ENCODE measurements at places on chromosomes 5 and 9.

GRCh38 chr9:114852050-114852594 is 46.3 kb upstream of the TNFSF15 start:
- H3K4me3 ChIP-seq = no peak overlapping the region
- no peak overlapping the region for H3K27ac ChIP-seq
- no peak for DNase-seq

- H3K27me3 ChIP-seq = peaks cover 8% of the 10 kb centered on the region
- no peak overlapping the region for H3K4me3 ChIP-seq
- peaks cover 7% of the 10 kb centered on the region for H3K4me1 ChIP-seq
- DNase-seq = no peak
- no peak overlapping the region for H3K27ac ChIP-seq
Measured at GRCh38 chr9:34463098-34463900, 4.7 kb downstream of the DNAI1 start.

DNA sequence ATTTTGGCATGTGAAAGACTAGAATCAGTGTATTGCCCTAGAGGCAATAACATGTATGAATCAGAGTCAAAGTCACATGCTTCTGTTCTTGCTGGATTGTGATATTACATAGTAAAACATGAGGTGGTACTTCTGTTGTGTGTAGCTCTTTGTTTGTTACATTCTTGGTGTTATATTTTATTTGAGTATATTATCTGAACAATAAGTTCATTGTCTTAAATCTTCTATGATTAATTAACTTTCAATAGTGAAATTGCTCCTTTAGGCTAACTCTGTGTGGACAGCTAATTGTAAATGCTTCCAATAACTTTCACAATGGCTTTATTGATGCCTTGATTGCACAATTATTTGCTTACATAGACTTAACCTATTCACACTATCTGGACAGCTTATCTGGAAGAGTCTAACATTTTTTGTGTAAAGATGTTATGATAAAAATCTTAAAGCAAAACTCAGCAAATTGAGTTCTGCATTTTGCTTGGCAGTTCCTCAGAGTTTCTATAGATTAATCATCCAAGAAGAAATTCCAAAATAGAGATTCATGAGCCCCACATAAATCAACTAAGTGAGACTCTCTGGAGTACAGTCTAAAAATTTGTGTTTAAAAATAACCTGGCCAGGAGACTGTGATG is 239.6 kb upstream of the TUSC1 start:
- H3K4me3 ChIP-seq = no peak overlapping the region

DNA sequence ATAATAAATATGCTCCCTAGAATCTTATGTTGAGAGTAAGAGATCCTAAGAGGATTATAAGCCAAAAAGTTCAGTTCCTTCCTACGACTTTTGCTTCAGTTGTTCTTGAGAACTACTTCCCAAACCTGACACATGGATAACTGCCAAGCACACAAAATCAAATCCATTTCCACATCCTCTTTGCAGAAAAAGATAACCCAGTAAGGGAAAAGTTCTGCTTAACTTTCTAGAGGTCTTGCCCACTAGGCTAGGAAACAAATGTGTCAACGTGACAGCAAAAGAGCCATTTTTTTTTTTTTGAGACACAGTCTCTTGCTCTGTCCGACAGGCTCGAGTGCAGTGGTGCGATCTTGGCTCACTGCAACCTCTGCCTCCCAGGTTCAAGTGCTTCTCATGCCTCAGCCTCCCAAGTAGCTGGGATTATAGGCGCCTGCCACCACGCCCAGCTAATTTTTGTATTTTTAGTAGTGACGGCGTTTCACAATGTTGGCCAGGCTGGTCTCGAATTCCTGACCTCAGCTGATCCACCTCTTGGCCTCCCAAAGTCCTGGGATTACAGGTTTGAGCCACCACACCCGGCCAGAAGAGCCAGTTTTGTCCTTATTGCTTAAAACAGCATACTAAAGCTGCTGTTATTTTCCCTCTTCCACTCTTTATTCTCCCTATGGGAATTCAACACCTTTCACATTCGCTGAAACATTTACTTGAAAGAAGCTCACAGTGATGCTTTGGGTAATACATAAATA is 24.2 kb downstream of the CSNK1A1 start:
- no peak for DNase-seq
- H3K27ac ChIP-seq = peak overlapping the region; percentile 42
- H3K27me3 ChIP-seq = no peaks in the 10 kb centered on the region
- peak overlapping the region; percentile 11 for H3K4me3 ChIP-seq
- H3K36me3 ChIP-seq = peaks cover 10% of the 10 kb centered on the region

- DNase-seq = no peak
- H3K4me1 ChIP-seq = peaks cover 42% of the 10 kb centered on the region
- no peak overlapping the region for H3K4me3 ChIP-seq
Measured at GRCh38 chr5:78405829-78406750, 45.7 kb downstream of the SCAMP1 start.

DNA sequence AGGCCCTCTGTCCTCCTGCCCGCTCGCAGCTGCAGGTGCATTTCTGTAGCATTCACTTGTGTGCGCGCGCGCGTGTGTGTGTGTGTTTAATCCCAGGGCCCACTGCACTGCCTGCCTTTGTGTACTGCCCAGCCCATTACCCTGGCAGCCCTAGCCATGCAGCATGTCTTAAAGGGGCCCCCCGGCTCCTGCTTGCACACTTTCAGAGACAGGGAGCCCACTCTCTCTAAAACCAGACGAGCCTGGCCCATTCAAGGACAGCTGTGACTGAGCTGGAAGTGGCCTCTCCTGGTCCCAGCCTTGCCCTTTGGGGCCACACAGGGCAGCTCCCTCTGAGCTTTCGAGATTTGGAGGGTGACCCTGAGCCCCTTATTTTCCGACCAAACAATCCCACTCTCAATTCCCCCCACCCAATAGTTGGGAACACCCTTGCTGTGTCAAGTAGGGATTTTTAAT is 98.9 kb downstream of the DAB2IP start:
- peaks cover 4% of the 10 kb centered on the region for H3K4me1 ChIP-seq
- DNase-seq = no peak
- H3K4me3 ChIP-seq = no peak overlapping the region
- H3K36me3 ChIP-seq = no peaks in the 10 kb centered on the region
- H3K27ac ChIP-seq = no peak overlapping the region

DNA sequence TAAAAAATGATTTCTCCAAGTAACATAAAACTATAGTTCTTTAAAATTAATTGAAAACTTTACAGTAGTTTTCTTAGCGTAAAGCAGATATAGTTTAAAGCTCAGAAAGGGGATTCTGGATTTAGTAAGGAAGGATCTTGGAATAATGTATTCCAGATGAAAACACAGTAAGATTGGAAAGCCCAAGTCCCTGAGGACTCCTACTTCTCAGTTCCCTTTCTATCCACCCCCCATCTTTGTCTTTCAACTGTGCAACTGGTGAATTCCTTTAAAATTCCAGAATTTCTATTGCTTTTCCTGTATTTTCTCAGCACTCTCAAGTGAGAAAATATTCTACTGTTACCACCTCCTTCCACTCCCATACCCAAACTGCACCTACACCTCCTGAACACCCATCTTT is 184.5 kb upstream of the FBN2 start:
- no peak overlapping the region for H3K4me3 ChIP-seq
- no peaks in the 10 kb centered on the region for H3K4me1 ChIP-seq
- DNase-seq = no peak

DNA sequence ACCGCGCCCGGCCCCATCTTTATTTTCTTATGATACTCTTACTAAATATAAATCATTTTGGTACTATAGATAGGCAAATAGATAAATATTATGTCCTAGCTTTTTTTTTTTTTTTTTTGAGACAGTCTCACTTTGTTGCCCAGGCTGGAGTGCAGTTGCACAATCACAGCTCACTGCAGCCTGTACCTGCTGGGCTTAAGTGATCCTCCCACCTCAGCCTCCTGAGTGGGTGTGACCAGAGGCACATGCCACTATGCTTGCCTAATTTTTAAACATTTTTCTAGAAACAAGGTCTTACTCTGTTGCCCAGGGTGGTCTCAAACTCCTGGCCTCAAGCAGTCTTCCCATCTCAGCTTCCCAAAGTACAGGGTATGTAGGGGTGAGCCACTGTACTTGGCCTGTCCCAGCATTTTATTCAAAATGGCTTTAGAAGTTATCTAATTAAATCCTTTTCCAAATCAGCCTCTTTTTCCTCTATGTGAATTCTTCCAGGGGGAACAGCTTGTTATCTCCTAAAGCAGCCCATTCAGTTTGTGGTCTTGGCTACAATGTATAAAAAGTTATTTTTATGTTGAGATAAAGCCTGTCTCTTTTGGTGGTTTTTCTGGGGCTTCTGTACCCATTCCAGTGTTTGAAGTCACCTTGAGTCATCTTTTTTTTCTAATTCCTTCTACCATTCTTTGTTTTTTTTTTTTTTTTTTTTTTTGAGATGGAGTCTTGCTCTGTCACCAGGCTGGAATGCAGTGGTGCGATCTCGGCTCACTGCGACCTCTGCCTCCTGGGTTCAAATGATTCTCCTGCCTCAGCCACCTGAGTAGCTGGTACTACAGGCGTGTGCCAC is 12.1 kb downstream of the MELK start:
- no peaks in the 10 kb centered on the region for H3K27me3 ChIP-seq
- H3K4me1 ChIP-seq = no peaks in the 10 kb centered on the region
- H3K36me3 ChIP-seq = no peaks in the 10 kb centered on the region
- H3K4me3 ChIP-seq = no peak overlapping the region

GRCh38 chr9:131097948-131098278 is 1.6 kb downstream of the AIF1L start:
- H3K27me3 ChIP-seq = peaks cover 21% of the 10 kb centered on the region
- no peak overlapping the region for H3K27ac ChIP-seq
- H3K36me3 ChIP-seq = no peaks in the 10 kb centered on the region
- H3K4me1 ChIP-seq = peaks cover 7% of the 10 kb centered on the region

DNA sequence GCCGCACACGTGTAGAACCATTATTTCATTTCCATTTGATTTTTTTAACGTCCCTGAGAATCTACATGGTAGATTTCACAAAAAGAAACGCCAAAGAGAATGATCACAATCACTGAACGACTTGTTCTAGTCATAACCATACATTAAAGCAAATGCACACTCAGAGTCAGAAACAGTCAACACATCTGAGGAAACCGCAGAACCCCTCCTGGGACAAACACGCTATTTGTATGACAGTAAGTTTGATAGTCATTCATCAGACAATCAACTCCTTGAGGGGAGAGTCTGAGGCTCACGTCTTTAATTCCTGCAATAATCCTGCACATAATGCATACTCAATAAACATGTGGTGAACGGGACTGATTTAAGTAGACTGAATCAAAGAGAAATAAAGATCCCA is 129.2 kb downstream of the MED27 start:
- H3K36me3 ChIP-seq = peaks cover 17% of the 10 kb centered on the region
- H3K4me1 ChIP-seq = peaks cover 9% of the 10 kb centered on the region
- H3K27ac ChIP-seq = no peak overlapping the region
- H3K27me3 ChIP-seq = no peaks in the 10 kb centered on the region

DNA sequence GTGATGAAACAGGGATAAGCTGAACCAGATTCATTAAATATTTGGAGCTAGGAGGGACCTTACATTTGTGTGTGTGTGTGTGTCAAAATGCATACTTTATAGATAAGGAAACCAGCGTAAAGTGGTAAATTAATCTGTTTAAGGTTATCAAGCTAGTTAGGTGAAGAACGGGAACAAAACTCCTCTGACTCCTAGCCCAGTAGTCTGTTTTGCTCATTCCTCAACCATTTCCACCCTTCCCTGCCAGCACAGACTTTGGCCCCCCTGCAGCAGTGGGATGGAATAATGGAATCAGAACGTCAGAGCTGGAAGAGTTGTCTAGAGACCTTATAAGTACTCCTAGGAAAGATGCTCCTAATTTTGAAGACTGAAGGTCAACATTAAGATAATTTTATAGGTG is 6.5 kb downstream of the AGXT2 start:
- H3K36me3 ChIP-seq = no peaks in the 10 kb centered on the region
- H3K27ac ChIP-seq = no peak overlapping the region
- DNase-seq = no peak
- H3K4me1 ChIP-seq = no peaks in the 10 kb centered on the region

- DNase-seq = no peak
- H3K27ac ChIP-seq = no peak within 1 kb of the TSS
- peaks cover 21% of the 10 kb centered on the region for H3K27me3 ChIP-seq
Measured at GRCh38 chr5:141392429-141393198, at the start of gene PCDHGA8. TSS of gene PCDHGA8 (plus strand) at chr5:141392633. CDS start at chr5:141392814, 181 bp downstream.

DNA sequence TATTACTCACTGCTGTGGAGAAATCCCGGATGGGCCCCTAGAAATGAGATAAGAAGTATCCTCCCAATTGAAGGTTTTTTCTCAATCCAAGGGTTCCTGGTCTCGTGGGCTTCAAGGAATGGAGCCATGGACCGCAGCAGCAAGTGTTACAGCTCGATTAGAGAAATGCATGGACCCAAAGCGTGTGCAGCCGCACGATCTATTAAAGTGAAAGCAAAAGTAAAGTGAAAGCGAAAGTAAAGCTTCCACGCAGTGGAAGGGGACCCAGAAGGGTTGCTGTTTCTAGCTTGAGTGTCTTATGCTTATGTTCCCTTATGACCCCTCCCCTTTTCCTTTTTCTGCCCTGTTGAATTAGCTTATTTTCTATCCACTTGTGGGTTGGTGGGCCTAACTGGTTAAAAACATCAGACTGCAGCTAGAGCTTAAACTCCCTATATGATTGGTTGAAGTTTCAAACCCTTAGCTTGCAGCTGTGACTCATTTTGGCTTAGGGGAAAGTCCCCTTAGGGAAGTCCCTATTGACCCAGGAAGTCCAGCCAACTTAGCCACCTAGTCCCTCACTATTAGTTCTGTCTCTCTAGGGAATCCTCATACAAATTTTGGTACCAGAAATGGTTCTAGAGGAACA is 1111.8 kb downstream of the TAF11L14 start:
- peak overlapping the region; percentile 90 for H3K4me3 ChIP-seq
- H3K4me1 ChIP-seq = peaks cover 36% of the 10 kb centered on the region
- DNase-seq = peak; percentile 42
- no peaks in the 10 kb centered on the region for H3K27me3 ChIP-seq
- peaks cover 7% of the 10 kb centered on the region for H3K36me3 ChIP-seq

DNA sequence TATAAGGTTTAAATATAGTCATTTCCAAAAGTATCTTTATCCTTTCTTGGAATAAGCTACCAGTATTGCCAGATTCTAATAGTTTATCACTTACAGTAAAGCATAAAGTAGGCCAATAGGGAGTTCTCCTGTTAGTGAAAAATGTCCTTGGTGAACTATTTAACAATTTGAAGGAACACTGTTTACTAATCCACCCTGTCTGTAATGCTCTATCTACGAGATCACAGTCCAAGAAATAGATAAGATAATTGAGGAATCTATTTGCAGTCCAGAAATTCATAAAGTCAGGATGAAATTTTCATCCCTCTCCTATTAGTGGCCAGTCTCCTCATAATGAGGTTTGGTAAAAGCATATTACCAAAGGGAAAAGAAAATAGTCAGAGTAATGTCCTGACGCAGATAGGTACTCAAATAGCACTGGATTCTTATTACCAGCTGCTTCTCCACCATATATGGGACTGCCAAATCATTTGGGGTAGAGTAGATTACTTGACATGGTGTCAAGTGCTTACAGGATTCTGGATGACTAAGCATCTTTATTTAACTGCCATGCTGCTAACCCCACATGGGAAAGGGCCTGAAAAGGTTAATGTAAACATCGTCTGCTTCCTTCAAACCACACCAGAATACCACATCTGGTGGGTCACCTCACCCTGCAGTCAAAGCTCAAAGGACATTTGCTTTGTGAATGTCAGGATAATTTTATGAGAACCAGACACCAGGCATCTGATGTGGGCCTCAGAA is 808.1 kb downstream of the EFNA5 start:
- no peaks in the 10 kb centered on the region for H3K36me3 ChIP-seq
- no peak overlapping the region for H3K27ac ChIP-seq
- no peak overlapping the region for H3K4me3 ChIP-seq

Data from memory B cell (primary cell).